Muscle of arm (tissue), 14 donors: ENCODE measurements at places on chromosomes 4 and X.

GRCh38 chrX:40098264-40099054 is 701 bp upstream of the BCOR start:
- DNase-seq, result no peak

DNA sequence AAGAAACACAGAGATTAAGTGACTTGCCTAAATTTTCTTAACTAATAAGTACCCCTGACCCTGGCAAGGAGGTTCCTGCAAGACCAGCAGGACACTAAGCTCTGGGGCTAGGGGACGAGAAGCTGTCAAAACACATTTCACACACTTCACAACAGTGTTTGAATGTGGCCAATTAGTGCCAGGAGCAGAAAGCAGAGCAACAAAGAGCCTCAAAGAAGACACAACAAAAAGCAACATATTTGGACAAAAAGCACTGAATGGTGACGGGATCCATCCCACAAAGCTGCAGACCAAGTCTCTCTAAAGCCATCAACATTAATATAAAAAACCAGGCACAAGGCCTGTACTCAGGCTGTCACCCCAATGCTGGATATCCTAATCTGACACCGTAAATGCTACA is 361.9 kb upstream of the RASGEF1B start:
- DNase-seq, result no peak

GRCh38 chr4:131348263-131348662 is 1800.8 kb upstream of the PCDH10 start:
- no peak for DNase-seq

- no peak for DNase-seq
Measured at GRCh38 chrX:68363984-68364383, 69.3 kb downstream of the OPHN1 start.

DNA sequence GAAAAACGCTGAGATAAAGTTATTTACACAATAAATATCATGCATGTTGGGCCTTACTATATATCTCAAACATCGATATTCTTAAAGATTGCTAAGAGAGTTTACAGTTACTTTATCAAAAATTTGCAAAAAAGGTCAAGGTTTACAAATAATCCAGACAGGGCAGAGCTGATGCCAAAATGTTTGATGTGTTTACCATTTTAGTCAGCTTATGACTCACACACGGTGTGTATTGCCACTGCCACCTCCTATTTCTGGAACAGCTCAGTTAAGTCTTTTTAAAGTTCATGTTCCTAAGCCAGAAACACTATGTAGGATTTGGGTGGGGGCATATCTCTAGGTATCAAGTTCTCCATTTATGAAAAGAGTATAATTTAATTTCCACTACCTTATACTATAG is 580.6 kb downstream of the INPP4B start:
- no peak for DNase-seq

GRCh38 chr4:22500831-22501714 is 14.8 kb downstream of the ADGRA3 start:
- DNase-seq, result no peak

DNA sequence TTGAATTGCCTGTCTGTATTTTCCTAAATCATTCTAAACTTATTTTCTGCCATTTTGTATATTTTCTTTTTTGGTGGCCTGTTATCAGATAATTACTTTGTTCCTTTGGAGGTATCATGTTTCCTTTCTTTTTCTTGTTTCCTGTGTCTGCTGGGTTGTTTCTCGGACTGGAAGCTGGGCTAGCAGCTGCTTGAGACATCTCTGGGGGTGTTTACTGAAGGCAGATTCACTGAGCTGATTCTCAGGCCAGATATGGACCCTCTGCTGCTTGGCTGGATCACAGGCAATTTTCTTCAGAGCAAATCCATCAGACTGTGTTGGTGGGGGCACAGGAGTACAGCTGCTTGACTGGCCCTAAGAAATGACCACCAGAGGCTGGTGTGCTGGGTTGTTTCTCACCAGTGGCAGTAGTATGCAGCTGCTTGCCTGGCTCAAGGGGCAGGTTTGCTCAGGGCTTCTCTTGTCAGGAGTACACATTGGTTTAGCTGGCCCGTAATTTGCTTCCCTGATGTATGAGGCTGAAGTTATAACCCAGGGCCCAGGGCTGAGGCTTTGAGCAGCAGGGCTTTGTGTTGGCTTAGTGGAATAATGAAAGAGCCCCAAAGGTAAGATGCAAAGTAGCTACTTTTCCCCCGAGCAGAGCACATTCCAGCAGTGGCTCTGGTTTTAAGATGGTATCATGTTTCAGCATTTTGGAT is 680.6 kb downstream of the TECRL start:
- no peak for DNase-seq

- DNase-seq, result no peak
Measured at GRCh38 chr4:118344801-118345200, 8.0 kb downstream of the PRSS12 start.

GRCh38 chr4:121790976-121791375 is 10.1 kb upstream of the EXOSC9 start:
- DNase-seq, result no peak

DNA sequence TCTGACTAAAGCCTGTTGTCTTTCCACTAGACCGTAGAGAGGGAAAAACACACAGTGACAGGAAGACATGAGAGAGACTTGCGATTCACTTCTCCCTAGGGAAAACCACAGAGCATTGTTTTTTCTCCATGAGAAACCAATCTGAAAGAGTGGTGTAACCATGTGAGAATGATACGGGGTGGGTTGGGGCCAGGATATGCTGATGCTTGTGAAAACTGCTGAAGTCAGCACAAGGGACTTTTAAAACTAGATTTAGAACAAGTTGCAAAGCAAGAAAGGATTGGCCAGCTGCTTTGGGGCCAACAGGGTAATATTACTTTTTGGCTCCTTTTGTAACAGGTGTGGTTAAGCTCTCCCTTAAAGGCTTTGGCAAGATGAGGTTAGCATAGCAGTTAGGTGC is 66.1 kb downstream of the NHSL2 start:
- DNase-seq, result no peak

GRCh38 chr4:73104695-73105094 is 35.2 kb upstream of the COX18 start:
- no peak for DNase-seq

- DNase-seq, result peak; percentile 10
Measured at GRCh38 chr4:71366766-71367165, 27.9 kb downstream of the SLC4A4 start.

GRCh38 chrX:10482261-10482660 is 138.1 kb downstream of the MID1 start:
- DNase-seq, result no peak

DNA sequence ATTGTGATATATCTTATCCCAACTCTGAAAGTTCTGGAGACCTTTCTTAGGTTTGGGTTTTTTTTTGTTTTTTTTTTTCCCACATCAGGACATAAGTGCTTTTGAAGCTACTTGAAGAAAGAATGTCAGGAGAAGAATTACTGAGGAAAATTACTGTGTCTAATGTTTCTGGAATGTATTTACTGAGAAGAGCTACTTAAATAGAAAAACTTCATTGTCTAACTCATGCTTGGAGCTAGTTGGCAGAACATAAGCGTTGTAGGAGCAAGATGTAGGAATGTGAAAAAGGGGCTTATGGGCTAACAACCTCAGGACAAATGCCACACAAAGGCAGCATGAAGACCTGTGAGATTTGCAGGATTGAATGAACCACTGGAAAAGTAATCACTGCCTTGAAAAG is 166.6 kb upstream of the GLRA2 start:
- no peak for DNase-seq

GRCh38 chrX:12901486-12901885 is 4.9 kb upstream of the TLR8 start:
- DNase-seq, result peak; percentile 48

DNA sequence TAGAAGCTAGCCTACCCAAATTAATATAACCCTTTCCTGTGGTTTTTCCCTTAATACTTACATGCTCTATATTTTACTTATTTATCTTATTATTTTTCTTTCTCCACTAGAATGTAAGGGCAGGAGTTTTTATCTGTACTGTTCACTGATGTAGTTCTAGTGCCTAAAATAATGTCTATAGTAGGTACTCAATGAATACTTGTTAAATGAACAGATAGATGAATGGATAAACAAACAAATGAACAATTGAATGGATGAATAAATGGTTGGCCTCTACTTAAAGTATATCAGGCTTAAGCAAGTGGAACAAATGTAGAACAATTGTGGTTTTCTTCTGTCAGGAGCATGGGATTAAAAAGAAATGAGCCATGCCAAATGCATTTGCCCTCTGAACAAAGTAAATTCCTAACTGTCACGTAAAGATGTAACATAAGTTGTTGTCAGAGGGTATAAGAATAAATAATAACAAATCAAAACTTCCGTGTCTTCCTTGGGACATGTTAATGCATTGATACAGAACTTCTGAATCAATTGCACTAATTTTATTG is 54.1 kb downstream of the SYTL5 start:
- no peak for DNase-seq

DNA sequence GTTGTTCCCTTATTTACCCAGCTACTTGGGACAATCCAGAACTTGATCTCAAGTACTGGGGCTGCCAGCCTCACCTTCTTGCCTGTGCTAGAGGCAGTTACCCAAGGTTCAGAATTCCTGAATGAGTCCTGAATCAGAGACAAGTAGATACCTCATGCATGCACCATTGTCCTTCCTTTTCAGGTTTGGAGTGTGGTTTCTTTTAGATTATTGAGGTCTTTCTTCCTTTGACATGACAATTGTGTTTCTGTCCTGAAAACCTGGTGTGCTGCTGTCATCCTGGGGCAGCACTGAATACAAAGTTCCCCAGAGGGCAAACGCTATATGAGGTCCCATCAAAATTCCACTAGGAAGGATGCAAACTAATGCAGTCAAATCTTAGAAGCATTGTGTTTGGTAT is 3.5 kb downstream of the CXCL2 start:
- no peak for DNase-seq

GRCh38 chr4:180542445-180543100 is 1700.6 kb upstream of the TENM3 start:
- DNase-seq, result no peak

DNA sequence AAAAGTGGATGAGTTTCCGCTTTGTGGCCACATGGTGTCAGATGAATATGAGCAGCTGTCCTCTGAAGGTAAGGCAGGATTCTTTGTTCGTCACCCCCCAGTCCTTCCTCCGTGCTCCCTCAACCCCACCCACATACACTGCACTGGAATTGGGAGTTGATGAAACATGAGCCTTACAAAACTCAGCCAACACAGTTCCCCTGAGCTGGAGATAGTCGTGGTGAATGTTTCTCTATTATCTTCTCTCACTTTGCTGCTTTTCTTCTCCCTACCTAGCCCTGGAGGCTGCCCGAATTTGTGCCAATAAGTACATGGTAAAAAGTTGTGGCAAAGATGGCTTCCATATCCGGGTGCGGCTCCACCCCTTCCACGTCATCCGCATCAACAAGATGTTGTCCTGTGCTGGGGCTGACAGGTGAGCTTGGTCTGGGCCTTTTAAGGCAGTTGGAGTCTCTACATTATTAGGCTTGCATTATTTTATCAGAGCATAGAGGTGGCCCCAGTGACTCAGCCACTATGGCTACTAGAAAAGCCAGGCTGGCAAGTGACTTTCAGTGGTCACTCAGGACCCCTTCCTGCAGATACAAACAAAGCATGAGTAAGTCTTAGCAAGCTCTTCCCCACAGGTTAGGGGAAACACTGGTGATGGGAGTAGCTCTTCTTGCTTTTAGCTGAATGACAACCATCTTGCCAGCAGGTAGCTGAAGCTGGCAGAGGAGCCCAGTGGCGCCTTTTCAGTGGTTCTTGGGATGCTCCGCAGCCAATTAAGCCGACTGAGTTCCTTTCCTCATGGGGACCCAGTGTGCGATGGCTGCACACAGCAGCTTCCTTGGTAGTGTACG is 1.6 kb downstream of the RPL10 start:
- no peak for DNase-seq
